ENCODE measurements at places on chromosomes 6 and 20.

GRCh38 chr20:7272512-7272911, 505.0 kb downstream of the BMP2 start:
- DNase-seq, result no peak

DNA sequence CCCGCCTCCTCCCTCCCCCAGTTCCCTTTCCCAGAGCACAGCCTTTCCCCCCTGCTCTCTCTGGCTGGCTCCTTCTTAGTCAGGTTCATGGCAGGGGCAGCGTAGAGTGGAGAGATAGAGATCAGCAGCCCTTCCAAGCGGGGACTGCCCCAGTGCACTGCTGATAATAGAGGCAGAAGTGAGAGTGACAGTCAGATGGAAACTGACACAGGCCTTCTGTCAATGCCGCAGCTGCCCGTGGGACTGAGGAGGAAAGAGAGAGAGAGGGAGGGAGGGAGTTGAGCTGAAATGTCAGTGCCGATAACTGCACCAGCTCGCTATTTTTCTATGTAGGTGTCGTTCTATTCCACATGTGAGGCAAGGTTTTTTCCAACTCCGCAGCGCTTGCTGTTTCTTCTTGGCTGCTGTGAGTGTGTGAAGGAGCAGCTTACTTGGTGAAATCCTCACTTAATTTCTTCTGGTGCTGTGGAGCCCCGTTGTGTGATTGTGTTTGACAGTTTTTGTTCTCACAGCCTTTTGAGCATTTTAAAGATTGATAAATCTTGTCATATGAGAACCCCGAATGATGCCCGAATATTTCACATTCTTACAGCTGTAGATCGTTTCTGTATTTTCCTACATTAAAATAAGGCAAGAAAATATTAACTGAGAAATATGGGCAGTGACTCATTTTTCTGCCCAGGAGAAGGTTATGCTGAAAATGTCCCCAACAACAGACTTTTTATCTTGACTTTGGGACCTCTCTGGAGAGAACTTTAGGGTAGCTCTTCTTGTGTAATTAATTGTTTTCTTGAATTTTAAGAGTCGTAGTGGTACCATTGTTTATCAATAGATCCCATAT, 386.4 kb upstream of the MMS22L start:
- peak; percentile 22 for DNase-seq

- DNase-seq, result no peak
Measured at GRCh38 chr6:158014505-158015187, 33.0 kb downstream of the SYNJ2 start.

DNA sequence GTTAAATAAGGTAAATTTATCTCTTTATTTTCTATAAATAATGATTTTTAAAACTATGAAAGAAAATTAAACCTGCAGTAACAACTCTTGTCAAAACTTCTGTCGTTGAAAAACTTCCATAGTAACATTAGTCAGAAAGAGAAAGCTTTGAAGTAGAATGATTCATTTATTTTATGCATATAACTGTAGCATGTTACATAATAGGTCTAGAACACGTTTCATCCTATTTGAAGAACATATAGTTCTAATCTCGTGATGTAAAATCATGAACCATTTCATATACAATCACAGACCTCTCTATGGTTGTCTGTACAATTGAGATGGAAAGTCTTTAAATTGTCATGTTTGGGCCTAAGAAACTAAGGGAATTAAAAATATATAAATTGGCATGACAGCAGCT, 61.3 kb upstream of the MYLIP start:
- DNase-seq, result no peak

DNA sequence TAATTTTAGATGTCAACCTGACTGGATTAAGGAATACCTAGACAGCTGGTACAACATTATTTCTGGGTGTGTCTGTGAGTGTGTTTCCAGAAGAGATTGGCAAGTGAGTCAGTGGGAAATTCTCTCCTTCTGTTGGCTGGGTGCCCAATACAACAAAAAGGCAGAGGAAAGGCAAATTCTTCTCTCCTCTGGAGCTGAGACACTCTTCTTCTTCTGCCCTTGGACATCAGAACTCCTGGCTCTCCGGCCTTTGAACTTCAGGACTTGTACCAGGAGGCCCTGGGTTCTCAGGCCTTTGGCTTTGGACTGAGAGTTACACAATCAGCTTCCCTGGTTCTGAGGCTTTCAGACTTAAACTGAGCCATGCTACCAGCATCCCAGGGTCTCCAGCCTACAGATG, 7.8 kb upstream of the BTN3A1 start:
- no peak for DNase-seq

GRCh38 chr20:23147647-23147963, 61.5 kb upstream of the CD93 start:
- no peak for DNase-seq

DNA sequence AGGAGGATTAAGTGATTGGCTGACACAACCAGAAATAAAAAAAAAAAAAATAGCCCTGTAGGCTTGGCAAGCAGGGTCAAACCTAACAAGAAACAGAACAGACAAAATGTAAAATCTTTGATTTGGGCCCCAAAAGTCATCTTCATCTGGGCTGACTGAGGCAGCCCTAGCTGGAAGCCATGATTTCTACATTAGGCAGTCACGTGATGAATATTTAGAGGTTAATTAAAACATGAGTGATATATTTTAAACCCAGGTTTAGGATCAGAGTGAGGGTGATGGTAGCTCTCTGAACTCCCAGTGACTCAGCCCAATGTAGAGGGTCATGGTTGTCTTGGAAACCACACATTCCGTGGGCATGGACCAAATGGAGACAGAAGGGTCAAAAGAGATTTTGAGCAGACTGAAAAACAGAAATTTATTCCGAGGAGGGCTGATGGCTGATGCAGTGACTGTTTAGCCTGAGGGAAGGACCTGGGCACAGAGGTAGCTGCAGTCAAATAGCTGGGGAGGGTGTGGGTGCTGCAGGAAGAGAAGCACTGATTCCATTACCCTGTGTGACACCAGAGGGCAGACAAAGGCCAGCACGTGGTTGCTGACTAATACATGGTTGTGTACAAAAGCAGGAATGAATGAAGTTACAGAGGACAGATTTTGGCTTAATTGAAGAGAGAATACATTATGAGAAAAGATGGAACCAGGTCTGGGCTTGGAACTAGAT, 573.1 kb upstream of the CHD6 start:
- no peak for DNase-seq

DNA sequence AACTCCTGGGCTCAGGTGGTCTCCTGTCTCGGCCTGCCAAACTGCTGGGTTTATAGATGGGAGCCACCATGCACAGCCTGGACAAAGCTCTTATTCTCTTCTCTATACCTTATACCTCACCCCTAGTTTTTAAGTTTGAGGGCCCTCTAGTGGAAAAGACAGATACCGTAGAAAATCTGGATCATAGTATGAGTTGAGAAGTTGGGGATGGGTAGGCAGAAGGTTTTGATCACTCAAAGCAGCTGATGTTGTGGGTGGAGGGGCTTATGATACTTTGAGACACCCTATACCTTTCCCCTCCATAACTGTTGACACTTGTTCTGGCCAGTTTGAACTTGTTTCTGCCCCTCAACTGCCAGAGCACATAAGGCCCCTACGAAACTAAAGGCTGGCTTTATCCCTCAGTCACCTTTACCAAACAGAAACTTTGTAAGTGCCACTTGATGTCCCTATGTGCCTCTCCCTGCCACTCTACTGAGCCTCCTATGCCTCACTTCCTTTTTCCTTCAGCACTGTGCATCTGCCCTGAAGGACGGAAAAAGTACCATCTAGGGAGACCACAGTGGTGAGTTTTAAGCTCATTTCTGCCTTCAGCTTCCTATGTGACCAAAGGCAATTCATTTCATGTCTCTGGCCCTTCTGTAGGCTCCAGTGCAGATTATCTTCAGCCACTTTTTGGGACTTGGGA, 28.6 kb downstream of the RALY start:
- DNase-seq, result no peak

DNA sequence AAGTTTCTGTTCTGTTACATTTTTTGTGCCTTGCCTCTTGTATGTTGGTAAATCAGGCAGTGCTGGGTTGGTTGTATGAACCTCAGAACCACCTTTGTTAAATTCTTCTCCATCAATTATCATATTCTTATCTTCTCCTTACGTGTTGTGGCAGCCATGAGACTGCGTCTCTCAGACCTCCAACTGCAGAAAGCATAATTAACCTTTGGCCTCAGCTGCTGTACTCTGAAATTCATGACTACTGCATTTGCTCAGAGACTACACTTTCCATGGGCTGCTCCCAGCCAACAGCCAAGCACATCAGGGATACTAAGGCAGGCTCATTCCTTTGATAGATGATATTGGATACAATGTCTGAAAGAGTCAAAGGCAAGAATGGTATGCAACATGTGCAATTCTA, 15.1 kb upstream of the SNX3 start:
- no peak for DNase-seq

GRCh38 chr20:63028461-63028921, 21.7 kb upstream of the BHLHE23 start:
- DNase-seq, result no peak

- no peak for DNase-seq
Measured at GRCh38 chr6:29917857-29918256, 24.5 kb upstream of the HLA-A start.

GRCh38 chr20:38187517-38187916, 22.4 kb upstream of the TGM2 start:
- DNase-seq, result no peak

GRCh38 chr6:163775313-163775712, 360.8 kb downstream of the QKI start:
- no peak for DNase-seq

GRCh38 chr20:57388953-57389694, 2.1 kb upstream of the RBM38 start:
- no peak for DNase-seq

GRCh38 chr6:108363889-108364313, 69.0 kb downstream of the AFG1L start:
- no peak for DNase-seq

DNA sequence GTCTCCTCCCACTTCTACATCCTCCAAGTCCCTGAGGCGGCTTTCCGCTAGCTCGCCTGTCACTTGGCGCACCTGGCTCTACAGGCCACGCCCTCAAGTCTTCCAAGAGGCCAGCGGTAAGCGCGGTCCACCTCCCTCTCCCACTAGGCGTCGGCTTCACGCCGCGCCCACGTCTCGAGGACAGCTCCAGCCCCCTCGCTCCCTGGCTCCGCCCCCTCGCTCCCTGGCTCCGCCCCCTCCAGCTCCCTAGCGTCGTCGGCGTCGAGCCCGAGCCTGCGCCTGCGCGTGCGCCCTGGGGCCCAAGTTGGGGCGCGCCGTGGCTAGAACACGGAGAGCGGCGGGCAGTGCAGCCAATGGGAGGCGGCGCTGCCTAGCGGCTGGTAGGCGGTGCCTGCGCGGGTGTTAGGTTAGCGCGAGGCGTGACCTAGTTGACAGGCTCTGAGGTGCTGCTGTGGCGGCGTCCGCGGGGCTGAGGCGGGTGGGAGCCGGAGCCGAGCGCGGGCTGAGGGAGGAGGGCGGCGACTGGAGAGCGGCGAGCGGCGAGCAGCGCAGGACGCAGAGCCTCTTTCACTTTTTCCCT, at the start of gene MACROD2:
Gene MACROD2, plus strand, starts transcription at position 431 of the 580 bp plus-strand sequence.
- DNase-seq, result peak; percentile 47

GRCh38 chr6:2221726-2222274, 23.6 kb downstream of the GMDS start:
- no peak for DNase-seq

DNA sequence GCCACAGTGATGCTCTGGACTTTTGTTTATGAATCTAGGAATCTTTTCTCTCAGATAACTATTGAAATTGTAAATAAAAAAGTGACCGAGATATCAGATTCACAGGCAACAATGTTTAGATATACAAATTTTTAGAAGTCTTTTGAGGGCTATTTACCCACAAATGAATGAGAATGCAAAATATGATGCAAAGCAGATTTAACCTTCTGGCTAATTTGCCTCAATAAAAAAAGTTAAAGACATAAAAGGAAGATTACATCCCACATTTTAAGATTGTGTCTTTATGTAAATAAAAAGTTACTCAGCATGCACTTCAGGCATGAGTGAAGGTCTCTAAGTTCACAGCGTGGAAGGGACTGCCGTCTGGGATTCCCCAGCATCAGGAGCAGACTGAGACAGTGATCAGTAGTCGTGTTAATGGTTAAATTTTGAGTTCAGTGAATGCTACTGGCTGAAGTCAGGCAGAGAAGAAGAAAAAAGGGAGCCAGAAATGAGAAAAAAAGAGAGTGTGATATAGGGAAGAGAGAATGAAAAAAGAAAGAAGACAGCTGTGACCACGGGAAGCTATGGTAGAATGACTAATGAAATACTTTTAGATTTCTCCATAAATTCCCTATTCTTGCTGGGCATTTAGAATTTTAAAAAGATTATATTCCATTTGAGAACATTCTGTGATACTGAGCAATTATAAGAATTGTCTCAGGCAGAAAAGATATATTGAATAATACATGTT, 93.6 kb downstream of the MYB start:
- DNase-seq, result no peak

DNA sequence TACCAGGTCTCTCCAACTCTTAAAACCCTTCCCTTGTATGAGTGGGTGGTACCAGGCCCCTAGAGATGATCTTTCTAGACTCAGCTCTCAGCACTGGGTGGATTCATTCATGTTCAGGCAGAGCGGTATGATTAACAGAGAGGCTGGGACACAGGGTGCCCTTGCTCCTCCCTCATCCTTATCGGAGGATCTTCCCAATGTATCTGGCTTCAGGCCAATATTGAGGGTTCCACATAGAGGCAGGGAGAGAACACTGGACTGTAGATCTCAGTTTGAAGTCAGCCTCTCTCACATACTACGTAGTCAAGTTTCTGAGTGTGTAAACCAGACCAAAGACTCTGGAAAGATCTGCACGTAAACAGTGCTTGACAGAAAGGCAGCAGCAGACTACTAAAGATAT, 366.2 kb downstream of the DHX35 start:
- DNase-seq, result no peak

GRCh38 chr6:138493413-138493812, 5.9 kb downstream of the NHSL1 start:
- DNase-seq, result no peak

DNA sequence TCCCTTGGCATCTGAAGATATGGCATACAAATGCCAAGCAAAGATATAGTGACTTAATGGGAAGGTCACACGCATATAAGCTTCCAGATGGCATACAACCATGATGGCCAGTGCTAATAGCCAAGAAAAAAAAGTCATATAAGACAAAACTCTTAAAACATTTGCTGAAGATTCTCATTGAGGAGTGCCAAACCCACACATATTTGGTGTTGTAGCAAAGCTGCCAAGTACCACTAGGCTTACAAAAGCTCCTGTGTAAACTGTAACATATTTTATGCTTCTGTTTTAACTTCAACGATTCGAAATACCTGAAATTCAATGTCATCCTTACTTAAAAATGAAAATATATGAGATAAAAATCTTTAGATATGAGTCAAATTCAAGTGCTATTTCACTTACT, 123.0 kb downstream of the HMGCLL1 start:
- DNase-seq, result no peak

DNA sequence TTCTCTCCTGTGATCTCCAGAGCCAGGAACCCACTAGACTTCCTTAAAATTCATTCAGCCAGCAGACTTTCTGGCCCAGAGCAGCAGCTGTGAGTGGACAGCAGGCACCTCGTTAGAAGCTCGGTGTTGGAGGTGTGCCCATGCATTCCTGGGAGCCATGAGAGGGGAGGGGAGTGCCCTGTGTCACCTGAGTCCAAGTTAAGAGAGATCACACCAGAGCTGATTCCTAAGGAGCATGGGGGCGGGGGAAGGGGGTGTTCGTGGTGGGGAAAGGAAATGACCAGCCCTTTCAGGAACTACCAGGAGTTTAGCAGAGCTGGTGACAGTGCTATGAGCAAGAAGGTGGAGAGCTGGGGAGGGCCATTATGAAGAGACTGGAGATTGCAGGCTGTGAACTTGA, 46.9 kb downstream of the GFRA4 start:
- no peak for DNase-seq

GRCh38 chr6:95551678-95552324, 25.5 kb upstream of the MANEA start:
- no peak for DNase-seq

Data from activated T-cell treated with anti-CD3 and anti-CD28 coated beads, Interleukin-2, amount 50 U/mL, for 48 hours (primary cell).